ENCODE measurements at places on chromosomes 12 and 14.
A peak's percentile ranks its signal among the peaks of the same experiment; 100 is the strongest.

GRCh38 chr12:127607146-127607725, 659.7 kb upstream of the TMEM132C start:
- DNase-seq, result no peak

DNA sequence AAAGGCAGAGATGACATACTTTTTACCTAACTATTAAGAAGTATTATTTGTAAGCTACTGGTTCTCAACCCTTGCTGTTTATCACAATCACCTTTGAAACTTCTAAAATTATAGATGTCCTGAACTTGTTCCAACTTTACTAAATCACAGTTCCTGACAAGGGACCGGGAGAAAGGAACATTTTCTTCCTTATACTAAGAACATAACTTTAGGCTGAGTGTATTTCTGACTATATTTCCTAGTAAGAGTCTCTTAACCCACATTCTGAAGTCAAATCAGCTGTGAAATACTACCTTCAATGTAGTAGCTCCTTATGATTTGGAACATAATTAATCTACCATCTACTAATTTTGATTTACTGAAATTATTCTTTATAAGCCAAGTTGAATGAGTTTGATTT, 80.2 kb downstream of the BAZ1A start:
- DNase-seq, result no peak

GRCh38 chr12:28603801-28604200, 413.5 kb downstream of the CCDC91 start:
- DNase-seq, result no peak

DNA sequence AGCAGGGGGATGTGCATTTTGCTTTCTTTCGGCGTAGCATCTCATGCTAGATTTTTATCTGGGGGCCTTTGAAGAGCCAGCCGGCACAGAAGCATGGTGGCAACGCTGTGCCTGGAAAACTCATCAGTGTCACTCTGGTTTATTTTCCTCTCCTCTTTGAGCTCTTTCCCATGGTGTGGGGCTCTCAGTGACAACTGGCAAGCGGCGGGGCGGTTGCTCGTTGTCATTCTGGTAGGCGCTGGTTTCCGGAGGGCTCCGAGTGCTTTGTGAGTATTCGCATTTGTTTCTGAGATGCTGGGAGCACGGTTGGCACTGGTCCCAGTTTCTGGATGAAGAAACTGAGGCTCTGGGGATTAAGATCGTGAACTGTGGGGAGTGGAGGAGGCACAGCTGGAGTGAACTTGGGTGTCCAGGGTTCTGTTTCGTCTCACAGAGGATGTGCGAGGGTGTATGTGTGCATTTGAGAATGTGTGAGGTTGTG, 23.3 kb downstream of the TPCN1 start:
- no peak for DNase-seq

GRCh38 chr12:43882578-43883178, 46.8 kb downstream of the TMEM117 start:
- DNase-seq, result no peak

DNA sequence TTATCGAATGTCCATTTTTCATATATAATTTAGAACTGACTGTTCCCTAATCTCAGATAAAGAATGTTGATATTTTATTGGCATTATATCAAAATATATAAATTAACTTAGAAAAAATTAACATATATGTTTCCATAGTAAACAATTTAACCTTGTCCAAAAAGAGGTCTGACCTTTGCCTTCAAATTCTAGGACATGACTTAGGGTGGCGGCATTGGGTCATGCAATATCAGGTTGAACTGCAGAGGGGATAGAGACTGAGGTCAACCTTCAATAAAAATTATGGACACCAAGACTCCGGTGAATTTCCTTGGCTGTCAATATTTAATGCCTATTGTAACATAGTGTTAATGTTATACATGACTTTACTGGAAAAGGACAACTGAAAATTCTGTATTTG, 199.8 kb downstream of the RPL10L start:
- no peak for DNase-seq

DNA sequence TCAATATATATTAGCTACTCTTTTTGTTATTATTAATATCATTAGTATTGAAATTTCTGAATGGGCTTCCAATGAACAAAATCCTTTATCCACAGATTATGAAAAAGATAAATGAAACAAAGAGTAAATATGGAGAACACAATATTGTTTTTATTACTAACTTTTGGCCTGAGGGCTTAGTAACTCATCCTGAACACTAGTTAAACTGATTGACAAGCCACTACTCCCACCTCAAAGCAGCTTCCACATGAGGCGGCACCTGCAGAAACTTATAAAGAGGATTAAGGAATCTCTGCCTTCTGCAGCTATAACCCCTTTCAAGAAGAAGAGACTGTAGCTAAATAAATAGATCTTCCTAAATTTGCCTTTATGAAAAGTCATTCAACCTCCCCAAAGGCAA, 187.6 kb upstream of the ALG10 start:
- no peak for DNase-seq

GRCh38 chr14:35999294-35999693, 173.2 kb downstream of the BRMS1L start:
- no peak for DNase-seq

DNA sequence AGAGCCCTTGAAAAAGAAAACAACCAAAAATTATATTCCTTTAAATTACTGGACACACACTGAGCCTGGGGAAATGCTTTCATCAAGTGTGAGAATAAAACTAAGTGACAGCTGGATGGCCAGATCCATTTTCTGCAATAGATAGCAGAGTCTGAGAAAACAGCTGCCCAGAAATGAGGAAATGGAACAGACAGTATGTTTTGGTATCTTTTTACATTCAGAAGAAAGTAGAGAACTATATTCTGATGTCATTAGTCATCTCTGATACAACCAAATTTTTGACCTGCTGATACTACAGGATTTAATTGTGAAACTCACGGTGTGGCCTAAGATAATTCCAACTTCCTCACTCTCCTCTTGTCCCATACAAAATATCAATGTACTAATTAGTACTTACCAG, 78.2 kb downstream of the HMGA2 start:
- DNase-seq, result no peak

DNA sequence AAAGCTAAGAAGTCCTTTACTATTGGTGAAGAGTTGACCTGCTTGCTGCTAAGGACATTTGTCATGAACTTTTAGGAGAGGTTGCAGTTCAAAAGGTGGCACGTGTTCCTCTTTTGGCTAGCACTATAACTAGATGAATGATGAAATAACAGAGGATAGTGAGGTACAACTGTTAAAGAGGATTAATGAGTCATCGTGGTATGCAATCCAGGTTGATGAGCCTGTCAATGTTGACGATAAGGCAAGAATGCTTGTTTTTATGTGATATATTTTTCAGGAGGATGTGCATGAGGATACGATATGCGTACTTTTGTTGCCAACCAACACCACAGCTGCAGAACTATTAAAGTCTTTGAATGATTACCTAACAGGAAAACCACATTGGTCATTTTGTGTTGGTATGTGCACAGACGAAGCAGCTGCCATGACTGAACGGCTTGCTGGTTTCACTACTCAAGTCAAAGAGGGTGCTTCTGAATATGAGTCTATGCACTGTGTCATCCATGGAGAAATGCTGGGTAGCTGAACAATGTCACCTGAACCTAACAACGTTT, 10.6 kb downstream of the CEP128 start:
- peak; percentile 57 for DNase-seq

GRCh38 chr12:46217541-46218321, 51.1 kb downstream of the SLC38A1 start:
- no peak for DNase-seq

DNA sequence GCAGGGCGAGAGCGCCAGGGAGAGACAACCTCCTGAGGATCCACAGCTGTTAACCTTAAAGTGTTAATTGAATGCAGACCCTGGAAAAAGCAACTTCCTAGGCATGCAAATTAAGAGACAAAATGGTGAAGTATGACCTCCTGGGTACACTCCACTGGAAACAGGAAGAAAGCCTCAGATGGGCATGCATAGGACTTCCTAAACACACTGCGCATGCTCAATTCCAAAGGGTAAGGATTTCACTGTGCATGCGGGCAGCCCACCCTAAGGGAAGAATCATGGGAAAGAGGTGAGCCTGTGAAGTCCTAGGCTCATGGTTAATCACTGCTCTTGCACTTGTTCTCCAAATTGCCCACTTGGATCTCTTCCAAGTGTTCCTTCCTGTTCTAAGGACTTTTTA, 80.5 kb upstream of the CAPRIN2 start:
- DNase-seq, result no peak

- no peak for DNase-seq
These were observed 3.1 kb downstream of the MUCL1 start for GRCh38 chr12:54857406-54857805.

GRCh38 chr14:67837011-67837624, 17.5 kb downstream of the RAD51B start:
- DNase-seq, result no peak

DNA sequence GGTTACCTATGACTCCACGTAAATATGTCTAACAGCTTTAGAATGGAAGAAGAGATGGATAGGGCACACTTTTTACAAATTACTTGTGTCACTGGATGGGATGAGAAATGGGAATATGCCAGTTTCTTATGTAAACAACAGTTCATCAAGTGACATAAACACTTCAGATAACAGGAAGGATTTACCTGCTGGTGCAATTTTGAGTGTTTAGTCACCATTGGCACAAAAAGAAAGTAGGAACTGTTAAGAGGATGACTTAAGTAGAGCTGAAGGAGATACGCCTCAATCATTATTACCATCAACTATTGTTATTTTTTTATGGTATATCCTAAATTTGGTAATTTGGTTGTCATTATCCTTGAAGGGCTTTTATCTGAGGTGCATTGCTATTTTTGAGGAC, 83.2 kb downstream of the RMST start:
- no peak for DNase-seq

- no peak for DNase-seq
These were observed 7.0 kb downstream of the NIN start for GRCh38 chr14:50823762-50824636.

DNA sequence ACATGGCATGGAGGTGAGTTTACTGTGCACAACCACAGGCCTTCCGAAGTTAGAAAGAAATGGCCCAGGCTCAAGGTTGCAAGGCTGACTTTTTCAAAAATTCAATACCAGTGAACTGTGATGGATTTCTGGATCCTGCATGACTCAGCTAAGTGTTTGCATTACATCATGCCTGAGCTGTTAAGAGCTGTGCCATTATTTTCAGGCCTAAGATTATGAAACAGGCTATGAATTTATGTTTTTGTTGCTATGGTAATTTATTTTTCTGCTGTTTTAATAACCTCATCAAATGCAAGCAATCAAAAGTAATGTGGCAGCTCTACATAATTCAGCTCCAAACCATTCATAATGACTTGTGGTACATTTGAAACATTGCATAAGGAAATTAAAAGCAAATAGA, 457.7 kb upstream of the TMEM132C start:
- DNase-seq, result no peak

DNA sequence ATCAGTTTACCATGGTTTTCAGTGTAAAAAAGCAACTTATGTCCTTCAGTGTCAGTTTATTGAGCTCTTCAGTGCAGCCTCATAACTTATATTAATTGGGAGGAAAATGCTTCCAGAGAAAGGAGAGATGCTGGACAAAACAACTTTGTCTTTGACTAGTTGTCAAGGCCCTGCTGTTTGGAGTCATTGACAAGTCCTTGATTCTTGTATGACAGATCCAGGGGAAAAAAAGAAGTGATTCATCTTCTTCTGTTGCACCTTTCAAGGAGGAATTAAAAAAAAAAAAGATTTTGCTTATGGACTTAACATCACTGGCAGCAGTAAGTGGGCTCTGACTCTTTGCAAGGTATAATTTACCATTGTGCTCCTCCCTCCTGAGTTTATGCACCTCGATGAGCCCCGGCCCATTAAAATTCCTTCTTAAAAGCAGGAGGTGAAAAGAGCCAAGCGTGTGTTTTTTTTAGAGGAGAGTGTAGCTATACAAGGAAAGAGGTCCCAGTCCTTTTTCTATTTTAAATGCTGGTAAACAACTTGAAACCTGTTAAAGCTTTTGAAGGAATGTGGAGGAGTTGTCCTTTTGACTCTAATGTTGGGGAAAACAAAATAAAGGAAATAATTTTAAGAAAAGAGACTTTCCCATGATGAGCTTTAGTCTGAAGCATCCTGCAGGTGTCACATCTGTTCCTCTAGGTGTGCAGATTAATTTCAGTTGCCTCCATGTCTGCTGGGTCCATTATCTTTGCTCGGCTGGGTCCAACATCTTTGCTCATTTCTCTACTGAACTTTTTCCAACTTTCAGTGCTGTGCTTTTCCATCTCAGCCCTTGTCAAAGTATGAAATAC, 431.6 kb downstream of the RAD51B start:
- no peak for DNase-seq

DNA sequence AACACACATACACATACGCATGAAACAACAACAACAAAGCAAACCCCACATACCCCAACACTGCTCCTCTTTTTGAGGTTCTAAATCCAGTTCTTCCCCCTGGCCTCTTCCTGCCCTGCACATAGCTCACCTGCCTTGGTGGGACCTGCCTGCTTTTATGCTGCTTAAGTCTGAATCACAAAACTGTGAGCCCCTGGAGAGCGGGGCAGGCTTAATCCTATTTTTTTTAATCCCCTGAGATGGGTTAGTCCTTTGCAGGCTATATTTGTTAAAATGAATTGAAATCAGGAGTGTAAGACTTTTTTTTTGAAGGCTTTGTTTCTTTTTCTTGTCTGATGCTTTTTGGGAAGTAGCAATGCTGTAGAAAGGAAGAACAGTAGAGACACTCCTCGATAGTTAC, 84.6 kb upstream of the MAX start:
- no peak for DNase-seq

DNA sequence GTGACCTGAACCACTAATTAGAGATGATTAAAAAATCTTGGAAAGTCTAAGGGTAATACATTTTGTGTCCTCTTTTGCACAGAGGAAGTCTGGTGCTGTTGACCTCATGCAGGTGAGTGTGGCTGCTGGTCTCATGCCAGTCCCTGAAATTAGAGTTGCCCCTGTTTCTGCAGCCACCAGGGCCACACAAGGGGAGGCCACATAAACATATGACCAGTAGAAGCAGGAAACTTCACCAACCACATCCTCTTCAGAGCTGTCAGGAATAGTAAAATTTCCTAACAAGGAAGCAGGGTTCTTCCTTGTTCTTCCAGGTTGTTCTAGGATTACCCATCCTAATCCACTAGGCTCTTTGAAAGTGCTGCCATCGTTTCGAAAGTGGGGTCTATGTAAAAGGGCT, 28.3 kb downstream of the PSMA6 start:
- no peak for DNase-seq

DNA sequence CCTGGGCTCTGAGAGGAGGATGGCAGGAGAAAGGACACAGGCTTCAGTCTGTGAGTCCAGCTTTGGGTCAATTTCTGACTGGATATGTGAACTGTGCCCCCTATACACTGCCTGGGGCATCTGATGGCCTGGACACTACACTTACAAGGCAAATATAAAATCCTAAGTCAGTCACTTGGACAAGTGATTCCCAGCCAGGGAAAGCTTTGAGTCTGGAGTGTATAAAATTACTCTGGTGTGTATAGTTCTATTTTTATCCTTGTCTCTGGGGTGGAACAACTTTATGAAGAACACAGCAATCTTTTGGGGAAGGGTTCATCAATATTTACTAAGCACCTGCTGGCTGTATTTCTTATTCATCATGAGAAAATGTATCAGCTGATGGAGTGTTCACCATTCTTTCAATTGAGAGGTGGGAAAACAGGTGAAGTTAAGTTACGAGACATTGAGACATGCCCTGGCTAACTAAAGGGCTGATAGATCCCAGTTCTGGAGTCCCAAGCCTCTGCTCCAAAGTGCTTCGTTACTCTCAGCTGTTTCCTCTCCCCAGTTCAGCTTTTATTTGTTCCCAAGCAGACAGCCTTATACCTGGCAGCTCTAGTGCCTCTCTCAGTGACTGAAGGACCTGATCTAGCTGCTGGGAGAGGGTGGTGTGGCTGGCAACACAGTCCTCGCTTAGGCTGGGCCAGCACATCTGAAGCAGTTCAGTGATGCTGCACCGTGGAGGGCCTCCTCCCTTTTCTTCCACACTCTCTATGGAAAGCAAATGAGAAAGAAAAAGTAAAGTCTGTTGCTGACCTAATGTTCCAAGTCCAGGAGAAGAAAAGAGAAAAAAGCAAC, 30.9 kb downstream of the ZFYVE26 start:
- no peak for DNase-seq
